Activated CD4-positive, alpha-beta T cell treated with anti-CD3 and anti-CD28 coated beads, Interleukin-2, amount 10 ng/mL, durations not matched to agents 7 days and 5 days (primary cell): ENCODE measurements at places on chromosomes 16 and 17. TPM values are rescaled to one million over a fixed set of nuclear protein-coding genes. Genes with fewer than 3 reads are reported as not detected.

The SLC12A3 gene
- not detected for total RNA-seq

The TMEM238L gene
- total RNA-seq: not detected

The HSD11B2 gene
- total RNA-seq: not detected

The RTN4RL1 gene
- 0.20 TPM for total RNA-seq

The C1QTNF8 gene
- not detected for total RNA-seq

The VWA3A gene
- 0.15 TPM for total RNA-seq

The CD300E gene
- not detected for total RNA-seq

The FOXJ1 gene
- total RNA-seq: 0.48 TPM

The RNF227 gene
- 4.5 TPM for total RNA-seq

The ACAP1 gene
- total RNA-seq: 727 TPM

- DNase-seq: no peak
These were observed 11.5 kb downstream of the GPT2 start for GRCh38 chr16:46895399-46896313.

DNA sequence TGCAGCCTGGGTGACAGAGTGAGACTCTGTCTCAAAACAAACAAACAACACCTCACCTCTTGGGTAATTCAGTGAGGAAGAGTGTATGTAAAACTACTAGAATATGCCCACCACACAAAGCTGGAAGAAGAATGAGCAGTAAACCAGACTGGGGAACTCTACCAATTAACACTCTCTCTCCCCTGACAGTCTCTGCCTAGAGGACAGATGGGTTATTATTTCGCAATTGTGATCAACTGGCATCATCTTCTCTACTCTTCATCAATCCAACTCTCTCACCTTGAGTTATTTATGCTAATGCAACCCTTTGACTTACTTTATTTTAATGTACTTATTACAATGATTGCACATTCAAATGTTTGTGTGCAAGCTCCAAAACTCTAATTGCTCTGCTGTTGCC lies 205.6 kb downstream of the XYLT1 start:
- DNase-seq: no peak

GRCh38 chr17:48611681-48612455 lies 1.1 kb upstream of the HOXB7 start:
- DNase-seq: no peak

DNA sequence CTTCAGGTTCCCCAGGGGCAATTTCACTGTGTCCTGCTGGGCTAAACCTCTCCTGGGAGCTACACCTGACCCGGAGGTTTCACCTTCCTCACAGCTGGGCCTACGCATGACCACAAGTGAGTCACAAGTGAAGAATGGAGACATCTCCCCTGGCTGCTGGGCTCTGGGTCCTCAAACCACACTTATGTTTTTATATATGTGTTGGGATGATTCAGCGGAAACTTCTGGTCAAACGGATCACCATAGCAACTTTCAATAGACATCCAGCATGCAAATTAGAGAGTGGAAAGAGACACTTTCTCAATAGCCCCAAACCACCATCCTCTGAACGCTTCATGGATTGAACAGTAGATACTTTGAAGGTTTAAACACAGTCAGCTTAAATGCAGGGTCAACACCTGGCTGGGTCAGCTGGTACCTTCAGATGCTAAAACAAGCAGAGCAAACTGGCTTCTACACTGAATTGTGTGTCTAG lies 28.0 kb upstream of the MAF start:
- DNase-seq: peak; percentile 61

DNA sequence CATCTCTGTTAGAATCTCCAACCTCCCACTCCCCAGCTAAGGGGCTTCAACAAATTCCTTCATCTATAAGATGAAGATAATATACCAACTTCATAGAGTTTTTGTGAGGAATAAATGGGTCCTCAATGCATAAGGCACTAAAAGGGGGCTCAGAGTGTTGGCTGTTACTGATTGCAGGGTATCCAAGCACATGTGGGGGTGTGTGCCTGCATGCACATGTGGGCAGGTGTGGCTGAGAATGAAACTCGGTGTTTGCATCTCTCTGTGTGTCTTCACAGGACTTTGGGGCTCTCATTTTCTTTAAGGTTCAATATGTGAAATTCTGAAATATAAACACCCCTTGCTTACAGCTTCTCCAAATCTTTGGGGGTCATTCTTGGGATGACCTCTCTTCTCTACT lies 4.1 kb upstream of the PPP1R9B start:
- DNase-seq: no peak

GRCh38 chr17:81260171-81260570 lies 21.1 kb downstream of the NDUFAF8 start:
- DNase-seq: no peak

- no peak for DNase-seq
These were observed 160.8 kb downstream of the CA10 start for GRCh38 chr17:51997723-51998122.

DNA sequence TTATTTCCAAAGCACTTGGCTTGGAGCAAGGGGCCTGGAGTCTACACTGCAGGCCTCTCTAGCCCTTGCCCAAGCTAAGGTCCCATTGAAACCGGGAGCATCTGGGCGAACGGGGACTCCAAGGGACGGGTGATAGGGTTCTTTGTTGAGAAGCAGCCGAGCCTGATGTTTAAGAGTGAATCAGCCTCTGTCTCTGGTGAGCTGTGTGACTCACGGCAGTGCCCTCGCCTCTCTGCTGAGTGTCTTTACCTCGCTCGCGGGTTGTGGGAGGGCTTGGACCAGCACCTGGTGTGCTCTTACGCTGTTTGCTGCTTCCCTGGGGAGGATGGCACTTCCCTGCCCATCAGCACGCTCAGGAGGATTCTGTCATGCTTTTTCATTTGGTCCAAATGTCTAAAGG lies 1.3 kb downstream of the HGS start:
- DNase-seq: no peak

- peak; percentile 52 for DNase-seq
These were observed 113.2 kb downstream of the PRKCB start for GRCh38 chr16:23948949-23949411.

DNA sequence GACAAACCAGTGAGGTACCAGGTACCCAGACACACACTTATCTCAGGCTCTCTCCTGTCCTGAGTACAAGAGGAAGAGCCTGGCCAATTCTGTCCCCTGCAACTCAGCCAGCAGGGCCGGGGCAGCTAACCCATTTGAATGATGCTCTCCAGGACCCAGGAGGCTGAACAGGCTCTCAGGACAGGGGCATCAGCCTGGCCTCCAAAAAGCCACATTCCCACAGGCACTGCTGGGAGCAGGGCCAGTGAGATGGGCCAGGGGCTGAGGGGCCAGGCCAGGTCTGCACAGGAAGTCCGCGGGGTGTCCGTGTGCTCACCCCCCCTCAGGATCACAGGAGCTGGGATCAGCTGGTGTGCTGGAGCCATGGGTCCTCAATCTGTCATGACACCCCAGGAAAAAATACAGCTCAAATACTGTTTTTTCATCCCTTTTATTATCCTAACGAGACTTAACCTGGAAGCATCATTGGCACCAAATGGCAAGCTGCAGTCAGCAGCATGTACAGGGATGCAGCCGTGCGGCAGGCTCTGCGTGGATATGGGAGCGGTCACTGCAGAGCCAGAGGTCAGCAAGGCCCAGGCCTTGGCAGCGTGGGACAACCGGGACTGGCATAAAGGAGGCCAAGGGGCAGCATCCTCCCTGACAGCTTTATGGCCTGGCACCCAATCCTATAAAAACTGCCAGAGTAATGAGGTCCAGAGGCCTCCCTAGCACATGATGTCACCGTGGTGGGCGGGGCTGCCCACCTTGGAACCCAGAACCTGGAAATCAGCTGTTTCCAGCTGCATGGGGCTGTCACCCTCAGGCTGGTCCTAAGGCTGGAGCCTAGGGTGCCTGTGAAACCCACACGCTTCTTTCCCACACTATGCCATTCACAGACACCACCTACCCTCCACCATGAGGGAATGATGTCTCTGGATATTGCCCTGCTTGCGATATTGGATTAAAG lies 276.7 kb downstream of the C16orf95 start:
- no peak for DNase-seq

GRCh38 chr16:65495106-65495505 lies 373.2 kb upstream of the CDH11 start:
- DNase-seq: no peak

DNA sequence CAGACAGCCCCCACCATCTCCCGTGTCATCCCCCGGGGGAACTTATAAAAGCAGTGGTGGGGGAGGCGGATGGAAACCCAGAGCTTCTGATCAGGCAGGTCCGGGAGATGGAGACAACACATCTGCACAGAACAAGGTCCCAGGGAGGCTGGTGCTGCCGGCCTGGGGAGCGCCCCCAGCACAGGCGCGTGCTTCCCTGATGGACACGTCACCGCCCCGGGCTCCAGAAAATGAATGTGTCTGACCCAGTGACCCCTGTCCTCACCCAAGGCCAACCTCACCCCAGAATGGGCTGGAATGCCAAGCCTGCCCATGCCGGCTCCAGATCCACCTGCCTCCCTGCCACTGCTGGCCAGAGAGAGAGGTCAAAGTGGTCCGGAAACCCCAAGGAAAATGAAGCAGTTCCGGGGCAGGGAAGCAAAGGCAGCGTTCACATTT lies 12.5 kb downstream of the SLC7A5 start:
- DNase-seq: no peak

GRCh38 chr17:44345454-44346026 lies 438 bp downstream of the GRN start:
- DNase-seq: peak; percentile 52

DNA sequence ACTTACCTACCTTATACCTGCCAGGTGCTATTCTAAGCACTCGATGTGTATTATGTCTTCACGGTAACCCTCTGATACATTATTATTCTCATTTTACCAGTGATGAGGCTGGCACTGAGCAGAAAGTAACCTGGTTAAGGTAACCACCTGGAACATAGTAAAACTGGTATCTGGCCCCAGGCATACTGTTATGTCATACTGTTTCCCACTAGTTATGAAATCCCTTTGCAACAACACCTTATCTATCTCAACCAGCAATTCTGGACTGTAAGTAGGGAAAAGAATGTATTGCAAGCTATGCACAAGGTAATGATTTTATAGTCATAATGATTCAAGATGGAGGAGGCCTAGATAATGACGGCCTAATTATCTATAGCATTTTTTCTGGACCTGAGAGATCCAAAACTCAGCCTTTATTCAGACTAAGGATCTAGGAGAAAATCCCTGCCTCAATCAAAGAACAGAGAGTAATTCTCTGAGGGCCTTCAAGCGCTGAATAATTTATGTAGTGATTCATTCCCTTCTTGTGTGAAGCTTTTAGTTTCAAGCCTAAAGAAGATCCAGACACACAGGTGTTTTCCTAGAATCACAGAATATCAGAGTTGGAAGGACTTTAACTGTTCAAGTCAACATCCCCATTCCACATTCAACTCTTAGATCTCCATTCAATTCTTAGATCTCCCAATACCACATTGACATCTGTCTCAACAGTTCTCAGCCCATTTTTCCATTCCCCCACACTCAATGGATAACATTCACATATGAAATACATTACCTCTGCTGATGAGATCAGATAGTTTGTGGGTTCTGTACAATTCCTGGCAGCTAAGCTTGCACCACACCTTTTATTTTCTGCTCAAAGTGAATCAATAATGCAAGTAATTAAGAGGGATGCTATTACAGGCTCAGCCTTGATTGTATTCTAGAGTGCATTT lies 14.9 kb upstream of the MMD start:
- DNase-seq: no peak

DNA sequence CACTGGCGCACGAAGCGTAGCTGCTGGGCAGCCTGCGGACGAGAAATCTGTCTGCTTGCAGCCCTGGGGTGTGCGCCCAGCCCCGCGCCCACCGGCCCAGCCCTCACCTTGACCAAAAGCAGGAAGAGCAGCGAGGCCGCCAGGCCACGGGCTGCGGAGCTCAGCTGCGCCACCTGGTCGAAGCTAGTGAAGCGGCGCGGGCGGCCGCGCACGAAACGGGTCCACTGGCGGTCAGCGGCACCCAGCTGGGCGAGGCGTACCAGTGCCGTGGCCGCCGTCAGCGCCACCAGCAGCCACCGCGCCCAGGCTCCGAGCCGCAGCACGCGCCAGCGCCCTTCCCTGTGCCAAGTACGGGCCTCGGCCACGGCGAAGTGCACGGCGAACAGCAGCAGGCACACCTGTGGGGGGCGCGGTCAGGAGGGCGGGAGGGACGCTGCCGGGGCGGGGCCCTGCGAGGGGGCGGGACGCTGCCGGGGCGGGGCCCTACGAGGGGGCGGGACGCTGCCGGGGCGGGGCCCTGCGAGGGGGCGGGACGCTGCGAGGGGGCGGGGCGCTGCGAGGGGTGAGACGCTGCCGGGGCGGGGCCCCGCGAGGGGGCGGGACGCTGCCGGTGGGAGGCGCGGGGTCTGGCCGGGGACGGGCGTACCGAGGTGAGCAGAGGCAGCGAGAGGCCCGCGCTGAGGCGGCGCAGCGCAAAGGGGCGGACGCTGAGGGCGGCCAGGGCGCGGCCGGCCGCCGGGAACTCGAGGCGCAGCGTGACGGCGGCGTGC lies 43.2 kb downstream of the TSC2 start:
- DNase-seq: no peak

DNA sequence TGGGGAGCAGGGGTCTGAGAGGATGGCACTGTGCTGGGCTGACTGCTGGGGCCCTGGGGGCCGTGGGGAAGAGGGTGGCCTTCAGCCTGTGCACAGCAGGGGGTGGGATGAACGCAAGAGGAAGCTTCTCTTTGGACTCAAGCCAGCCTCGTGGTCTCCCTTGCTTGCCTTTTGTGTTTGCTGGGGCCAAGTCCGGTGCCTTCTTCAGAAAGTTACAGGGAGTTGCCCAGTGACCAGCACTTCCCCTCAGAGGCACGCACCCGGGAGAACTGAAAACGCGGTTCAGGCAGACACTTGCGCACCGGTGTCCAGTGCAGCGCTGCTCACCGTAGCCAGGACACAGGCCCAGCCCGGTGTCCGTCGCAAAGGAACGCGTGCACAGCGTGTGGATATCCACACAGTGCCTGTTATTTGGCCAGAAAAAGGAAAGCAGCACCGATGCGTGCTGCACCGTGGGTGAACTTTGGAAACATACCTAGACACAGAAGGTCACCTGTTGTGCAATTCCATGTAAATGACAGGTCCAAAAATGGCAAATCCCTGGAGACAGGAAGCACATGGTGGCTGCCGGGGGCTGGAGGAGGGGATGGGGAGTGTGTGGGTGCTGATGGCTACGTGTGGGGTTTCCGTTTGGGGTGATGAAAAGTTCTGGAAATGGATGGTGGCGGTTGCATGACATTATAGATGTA lies 29.4 kb upstream of the NUDT16L1 start:
- no peak for DNase-seq

GRCh38 chr17:57995076-57995956 lies 7.3 kb upstream of the VEZF1 start:
- peak; percentile 62 for DNase-seq

- no peak for DNase-seq
These were observed 51.2 kb upstream of the TOB1 start for GRCh38 chr17:50917418-50917743.

- DNase-seq: no peak
These were observed 65.9 kb upstream of the AMZ2 start for GRCh38 chr17:68182011-68182306.

DNA sequence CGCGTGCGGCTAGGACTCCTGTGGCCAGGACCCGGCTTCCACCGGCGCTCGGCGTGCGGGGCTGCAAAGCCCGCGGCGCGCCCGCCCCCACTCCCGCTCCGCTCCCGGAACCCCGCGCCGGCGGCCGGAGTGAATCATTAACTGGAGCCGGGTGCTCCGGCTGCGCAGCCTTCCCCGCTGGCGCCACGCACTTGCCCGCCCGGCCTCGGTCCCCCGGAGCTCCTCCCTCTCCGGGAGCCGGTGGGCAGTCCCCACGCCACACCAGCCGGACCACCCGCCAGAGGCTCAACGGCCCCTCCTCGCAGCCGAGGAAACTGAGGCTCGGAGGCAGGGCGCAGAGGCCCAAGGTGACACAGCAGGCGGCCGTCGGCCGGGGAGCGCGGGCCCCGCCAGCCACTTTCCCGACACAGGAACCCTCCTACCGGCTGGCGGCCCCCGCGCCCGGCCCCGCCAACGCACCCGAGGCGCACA lies 580 bp downstream of the BCAR1 start:
- no peak for DNase-seq

GRCh38 chr17:1800240-1800639 lies 29.5 kb downstream of the SMYD4 start:
- no peak for DNase-seq
